ENCODE measurements at places on chromosomes 6 and 20.

GRCh38 chr20:50913690-50914375 lies 17.4 kb downstream of the ADNP start:
- no peak for DNase-seq

DNA sequence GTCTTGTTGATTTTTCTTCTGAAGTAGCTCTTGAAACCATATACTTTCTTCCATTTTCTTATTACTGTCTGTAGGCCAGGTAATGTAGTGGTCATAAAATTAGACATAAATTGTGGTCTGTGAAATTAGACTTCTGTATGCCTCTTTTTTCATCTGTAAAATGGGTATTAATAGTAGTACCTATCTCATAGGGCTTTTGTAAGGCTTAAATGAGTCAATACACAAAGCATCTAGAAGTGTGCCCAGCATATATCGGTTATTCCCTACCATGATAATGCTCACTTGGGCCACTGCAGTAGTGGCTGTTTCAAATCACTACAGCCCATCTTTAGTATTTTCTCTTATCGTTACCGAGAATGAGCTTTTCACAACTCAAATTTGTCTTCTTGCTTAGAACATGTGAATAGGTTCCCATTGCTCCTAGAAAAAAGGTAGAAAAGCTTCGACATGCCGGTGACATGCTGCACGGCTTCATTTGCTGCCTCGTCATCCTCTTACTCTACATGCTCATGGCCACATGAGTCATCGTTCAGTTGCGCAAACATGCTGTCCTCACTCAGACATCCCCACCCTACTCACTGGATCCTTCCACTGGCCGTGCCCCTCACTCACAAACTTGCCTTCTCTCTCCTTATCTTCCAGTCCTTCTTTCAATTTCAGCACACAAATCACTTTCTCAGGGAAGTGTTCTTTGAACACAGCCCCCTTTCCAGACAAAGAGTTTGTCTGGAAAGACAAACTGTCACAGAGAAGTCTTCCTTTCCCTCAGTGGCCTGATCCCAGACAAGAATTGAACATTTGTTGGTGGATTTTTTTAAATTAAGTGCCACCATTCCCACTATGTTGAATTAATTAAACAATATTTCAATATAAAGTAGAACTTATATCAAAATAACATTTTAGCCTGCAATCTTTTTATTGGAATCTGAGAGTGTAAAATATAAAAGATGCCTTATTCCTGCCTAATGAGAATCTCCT lies 32.2 kb upstream of the ERVFRD-1 start:
- no peak for DNase-seq

DNA sequence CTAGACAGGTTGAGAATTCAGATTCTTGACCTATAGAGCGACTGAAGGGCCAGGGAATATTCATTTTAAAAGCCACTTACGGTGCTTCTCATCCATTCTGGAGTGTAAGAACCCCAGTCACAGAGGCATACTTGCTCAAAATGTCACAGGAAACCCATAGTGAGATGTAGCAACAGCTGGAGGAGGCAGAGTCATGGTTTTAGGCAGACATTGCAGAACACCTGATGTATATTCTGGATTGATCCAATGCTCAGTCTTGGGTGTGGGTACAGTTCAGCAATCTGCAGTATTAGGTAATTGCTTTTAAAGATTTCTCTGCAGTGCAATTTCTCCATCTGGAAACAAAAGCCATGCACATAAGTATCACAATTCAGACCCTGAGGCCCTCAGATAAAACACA lies 137.4 kb upstream of the SLC22A23 start:
- DNase-seq = no peak

GRCh38 chr6:11246722-11247121 lies 14.3 kb upstream of the NEDD9 start:
- DNase-seq = no peak

DNA sequence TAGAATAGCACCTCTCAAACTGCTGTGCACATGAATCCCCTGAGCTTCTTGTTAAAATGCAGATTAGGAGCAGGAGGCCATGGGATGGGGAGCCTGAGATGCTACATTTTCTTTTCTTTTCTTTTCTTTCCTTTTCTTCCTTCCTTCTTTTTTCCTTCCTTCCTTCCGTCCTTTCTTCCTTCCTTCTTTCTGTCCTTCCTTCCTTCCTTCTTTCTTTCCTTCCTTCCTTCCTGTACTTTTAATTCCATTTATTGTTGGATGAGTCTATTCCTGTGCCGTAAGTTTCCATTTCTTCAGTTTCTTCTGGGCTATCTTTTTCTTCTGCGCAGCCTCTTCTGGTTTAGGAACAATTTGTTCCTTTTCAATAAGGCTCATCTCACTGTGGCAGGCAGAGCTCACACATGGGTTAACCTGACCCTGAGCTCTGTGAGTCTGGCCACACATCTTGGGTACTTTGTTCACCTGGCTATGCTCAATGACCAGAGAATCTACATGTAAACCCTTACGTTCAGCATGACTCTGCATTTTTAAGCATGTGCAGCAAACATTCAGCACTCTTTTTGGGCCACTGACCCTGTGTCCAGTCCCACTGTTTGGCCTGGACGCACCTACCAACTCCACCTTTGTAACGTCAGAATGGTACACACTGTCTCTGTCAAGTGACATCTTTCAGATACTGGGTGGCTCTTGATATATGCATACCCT lies 114.7 kb upstream of the INSM1 start:
- DNase-seq = no peak

GRCh38 chr6:82078286-82078908 lies 169.1 kb downstream of the IBTK start:
- DNase-seq = no peak

DNA sequence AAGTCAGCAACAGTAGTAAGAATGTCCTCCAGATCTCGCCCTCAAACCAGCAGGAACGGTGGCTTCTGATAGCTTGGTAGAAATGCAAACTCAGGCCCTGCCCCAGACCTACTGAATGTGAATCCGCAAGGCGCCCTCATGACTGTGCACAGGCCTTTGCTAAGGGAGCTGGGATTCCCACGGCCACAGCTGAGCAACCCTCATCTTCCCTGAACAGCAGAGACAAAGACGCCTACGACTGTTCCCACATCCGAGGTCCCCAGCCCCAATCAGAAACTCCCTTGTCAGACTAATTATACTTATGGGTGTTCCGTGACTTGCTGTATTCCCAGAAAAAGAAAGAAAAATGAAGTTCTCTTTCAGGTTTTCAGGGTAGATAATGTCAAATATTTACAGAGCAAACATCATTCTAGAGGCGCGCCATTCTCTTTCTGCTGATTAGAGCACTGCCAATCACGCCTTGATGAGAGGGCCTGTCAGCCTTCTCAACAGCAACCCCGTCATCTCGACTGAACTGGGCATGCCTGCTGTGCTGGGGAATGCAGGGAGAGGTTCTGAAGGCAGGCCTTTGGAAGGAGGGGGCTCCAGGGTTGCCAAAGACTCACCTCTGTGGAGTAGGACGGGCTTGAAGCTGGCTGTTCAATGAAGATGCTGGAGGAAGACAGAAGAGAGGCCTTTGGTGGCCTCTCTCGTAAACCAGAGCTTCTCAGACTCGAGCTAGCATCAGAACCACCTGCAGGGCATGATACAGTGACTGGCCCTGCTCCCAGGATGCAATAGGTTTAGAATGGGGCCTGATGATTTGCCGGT lies 79.9 kb downstream of the ZNF217 start:
- no peak for DNase-seq

- no peak for DNase-seq
Observed at GRCh38 chr6:2558861-2559801, 191.6 kb downstream of the MYLK4 start.

DNA sequence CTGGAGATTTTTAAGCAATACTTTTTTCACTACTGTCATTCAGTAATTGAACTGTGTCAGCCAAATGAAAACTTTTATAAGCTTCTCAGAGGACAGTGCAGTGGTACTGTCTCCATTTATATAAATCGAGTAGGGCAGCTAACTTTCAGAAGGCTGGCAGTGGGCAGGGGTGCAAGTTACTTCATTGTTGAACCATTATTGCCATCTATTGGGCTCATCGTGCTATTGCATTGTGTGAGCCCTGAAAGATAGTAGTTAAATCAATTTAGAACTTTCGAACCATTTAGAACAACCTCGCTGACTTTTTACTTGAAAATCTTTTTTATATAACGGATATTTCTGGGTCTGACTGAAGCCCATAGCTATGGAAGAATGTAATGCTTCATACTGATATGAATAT lies 347.8 kb upstream of the PLCB4 start:
- DNase-seq = no peak

GRCh38 chr6:41694815-41695526 lies 40.4 kb downstream of the TFEB start:
- DNase-seq = no peak

GRCh38 chr20:22354647-22355046 lies 229.7 kb downstream of the FOXA2 start:
- DNase-seq = no peak
